ENCODE measurements at places on chromosomes 2 and 18.

- DNase-seq = no peak
Observed at GRCh38 chr2:189338115-189338514, 103.2 kb upstream of the WDR75 start.

- no peak for DNase-seq
Observed at GRCh38 chr18:61924550-61924949, 31.7 kb upstream of the RNF152 start.

GRCh38 chr2:82507657-82508056, 1951.4 kb downstream of the SUCLG1 start:
- DNase-seq = no peak

DNA sequence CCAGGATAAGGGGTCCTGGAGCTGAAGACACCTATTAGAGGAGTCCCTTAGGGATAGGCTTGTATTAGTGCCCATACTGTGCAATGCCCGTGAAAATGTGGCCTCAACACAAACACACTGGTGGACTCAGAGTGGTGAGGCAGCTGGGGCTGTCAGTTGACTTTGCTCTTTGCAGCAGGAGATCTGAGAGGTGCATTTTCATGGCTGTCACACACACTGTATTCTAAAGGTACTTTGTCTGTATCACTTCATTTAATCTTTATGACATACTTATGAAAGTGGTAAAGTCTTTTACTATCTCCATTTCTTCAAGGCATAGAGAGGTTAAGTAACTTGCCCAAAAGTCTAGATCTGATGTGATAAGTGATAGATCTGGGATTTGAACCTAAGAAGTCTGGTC, 55.1 kb upstream of the GCFC2 start:
- DNase-seq = no peak

- DNase-seq = peak; percentile 3
Observed at GRCh38 chr2:150608341-150608740, 120.9 kb upstream of the RND3 start.

DNA sequence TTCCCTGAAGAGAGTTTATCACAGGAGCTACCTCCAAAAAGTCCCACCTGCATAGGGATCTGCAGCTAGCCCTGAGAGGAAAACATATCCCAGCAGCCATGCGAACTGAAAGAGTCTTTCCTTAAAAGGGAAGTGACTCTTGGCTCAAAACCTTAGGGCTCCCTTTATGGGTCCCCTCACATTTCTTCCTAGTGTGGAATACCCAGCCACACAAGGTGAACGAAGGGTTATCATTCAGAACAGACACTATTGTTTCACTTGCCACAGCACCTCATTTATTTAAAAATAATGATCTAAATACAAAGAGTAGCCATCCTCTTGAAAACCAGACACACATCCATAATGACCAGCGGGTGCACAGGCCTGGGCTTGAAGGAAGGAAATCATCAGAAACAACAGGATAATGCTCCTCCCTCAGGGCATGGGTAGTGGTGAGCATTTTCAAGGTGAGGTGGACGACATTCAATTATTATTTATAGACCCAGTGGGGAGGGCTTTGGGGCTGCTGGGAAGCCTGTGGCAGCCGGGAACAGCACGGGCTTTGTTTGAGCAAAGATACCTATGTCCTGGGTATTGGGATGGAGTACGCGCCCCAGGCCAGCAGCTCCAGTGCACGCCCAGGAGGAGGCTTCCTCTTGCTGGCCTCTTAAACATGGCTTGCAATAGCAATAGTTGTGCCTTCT, 119.0 kb upstream of the ITGA6 start:
- DNase-seq = peak; percentile 90

DNA sequence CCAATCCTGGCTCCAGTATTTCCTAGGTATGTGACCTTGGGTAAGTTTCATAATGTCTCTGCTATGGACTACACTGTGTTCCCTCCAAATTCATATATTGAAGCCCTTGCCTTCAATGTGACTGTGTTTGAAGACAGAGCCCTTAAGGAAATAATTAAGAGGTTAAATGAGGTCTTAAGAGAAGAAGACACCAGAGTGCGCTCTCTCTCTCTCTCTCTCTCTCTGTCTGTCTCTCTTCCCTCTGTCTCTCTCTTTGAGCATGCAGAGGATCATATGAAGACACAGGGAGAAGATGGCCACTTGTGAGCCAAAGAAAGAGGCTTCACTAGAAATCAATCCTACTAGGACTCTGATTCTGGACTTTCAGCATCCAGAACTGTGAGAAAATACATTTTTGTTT, 52.2 kb downstream of the NXPH2 start:
- DNase-seq = no peak

GRCh38 chr18:47179520-47179919, 3.4 kb upstream of the IER3IP1 start:
- DNase-seq = peak; percentile 83

GRCh38 chr2:10422732-10423399, 25.3 kb downstream of the ODC1 start:
- no peak for DNase-seq

GRCh38 chr18:77054606-77055428, 77.8 kb downstream of the MBP start:
- DNase-seq = peak; percentile 72

DNA sequence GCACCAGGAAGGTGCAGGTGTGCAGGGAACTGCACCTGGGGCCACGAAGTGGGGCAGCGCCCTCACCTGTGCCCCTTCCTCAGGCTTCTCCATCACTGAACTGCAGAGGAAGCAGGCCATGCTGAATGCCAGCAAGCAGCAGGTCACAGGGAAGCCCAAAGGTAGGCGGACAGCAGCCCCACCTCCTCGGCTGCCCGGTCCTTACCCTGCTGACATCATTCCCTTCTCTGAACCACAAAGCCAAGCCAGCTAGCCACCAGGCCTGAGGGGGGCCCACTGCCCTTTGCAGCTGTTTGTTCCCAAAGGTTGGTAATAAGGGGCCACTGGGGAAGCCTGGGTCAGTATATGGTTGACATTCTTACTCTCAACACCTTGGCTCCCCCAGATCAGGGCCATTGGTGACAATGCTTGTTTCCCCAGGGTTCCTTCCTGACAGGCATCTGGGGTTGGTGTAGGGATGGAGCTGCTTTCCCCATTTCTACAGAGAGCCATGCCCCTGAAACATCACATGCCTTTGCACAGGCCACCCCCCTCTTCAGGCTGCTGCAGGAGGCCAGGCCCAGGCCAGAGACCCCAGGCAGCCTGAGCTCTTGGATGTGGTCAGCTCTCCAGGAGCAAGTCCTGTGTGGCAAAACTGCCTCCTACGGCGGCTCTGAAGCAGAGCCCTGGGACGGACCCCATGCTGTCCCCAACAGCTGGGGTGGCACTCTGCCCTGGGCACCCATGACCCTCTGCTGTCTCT, 47.8 kb downstream of the FAM168B start:
- no peak for DNase-seq

DNA sequence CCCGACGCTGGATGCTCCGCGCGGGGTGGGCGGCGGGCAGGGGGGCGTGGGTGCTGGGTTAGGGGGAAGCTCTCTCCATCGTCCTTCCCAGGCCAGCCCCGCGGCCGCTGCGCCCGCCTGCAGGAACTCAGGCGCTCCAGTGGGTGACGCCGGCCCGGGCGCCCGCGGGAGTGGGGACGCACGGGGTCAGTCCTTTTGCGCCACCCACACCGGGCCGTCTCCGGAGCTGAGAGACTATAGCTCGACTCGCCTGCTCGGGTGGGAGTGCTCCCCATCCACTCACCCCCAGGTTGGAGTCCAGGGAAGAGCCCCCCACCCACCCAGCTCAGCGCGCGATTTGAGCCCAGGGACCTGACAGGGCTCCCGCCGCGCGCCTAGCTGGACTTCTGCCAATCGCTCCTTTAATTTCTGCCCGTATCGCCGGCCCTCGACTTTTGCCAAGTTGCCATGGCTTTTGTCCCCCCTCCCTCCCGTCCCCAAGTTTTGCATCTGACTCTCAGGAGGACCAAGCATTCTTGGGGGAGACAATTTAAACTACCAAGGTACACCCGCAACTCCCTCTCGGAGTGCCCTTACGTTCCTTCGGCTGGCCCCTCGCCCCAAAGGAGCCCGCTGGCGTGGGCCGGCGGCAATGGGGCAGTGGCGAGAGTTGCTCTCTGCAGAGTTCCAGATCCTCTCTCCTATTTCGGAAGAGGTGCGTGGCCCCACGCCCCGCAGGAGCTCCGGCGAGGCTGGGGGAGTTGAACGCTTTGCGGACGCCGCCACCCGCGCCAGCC, 205.8 kb upstream of the SMAD2 start:
- DNase-seq = peak; percentile 80

- no peak for DNase-seq
Observed at GRCh38 chr18:34651586-34652369, 58.3 kb upstream of the DTNA start.

- DNase-seq = peak; percentile 20
Observed at GRCh38 chr2:23380562-23381065, 4.4 kb upstream of the KLHL29 start.

GRCh38 chr2:176165370-176166050, 8.4 kb downstream of the HOXD3 start:
- no peak for DNase-seq

DNA sequence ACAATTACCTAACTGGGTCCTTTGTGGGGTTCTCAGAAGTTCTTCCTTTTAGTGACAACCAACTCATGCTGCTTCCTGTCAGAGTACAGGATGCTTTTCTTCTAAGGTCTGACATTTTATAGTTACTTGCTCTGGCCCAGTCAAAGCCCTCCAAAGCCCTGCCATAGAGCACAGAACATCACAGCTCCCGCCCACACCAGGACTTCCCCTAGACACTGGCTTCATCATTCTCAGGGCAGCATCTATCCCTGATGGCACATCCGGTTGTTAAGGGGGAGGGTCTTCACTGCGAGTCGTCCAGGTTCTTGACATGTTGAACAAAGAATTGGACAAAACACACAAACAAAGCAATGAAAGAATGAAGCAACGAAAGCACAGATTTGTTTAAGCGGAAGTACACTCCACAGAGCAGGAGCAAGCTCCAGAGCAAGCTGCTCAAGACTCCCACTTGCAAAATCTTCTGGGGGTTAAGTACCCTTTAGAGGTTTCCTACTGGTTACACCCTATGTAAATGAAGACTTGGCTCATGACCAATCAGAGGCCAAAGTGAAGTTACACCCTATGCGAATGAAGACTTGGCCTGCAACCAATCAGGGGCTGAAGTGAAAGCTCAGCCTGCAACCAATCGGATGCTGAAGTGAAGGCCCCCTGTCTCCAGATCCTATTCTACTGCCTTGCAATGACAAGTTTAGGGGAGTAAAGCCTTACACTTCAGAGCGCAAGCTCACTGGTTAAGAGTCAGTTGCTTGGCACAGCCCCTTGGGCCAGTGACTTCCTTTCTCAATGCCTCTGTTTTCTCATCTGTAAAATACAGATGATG, 79.0 kb downstream of the HDAC4 start:
- peak; percentile 7 for DNase-seq

DNA sequence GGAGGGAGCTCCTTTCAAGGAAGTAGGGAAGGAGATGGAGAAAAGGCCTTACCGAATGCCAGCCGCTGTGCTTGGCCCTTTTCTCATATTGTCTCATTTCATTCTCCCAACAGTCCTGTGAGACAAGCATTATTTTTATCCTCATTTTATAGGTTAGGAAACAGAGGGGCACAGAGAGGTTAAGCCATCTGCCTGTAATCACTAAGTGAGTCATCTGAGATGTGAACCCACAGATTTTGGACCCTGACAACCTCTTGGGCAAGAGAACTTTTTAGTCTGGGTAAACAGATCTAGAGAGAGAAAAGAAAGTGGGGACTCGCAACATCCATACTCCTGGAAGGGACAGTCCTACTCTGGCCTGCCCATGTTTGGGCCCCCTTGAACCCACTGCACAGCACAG, 91.7 kb upstream of the LCLAT1 start:
- no peak for DNase-seq

DNA sequence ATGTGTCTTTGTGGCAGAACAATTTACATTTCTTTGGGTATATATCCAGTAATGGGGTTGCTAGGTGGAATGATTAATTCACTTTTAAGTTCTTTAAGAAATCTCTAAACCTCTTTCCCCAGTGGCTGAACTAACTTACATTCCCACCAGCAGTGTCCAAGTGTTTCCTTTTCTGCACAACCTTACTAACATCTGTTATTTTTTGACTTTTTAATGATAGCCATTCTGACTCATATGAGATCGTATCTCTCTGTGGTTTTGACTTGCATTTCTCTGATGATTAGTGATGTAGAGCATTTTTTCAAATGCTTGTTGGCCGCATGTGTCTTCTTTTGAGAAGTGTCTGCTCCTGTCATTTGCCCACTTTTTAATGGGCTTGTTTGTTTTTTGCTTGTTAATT, 43.1 kb upstream of the PTH2R start:
- no peak for DNase-seq

- DNase-seq = no peak
Observed at GRCh38 chr2:240739797-240740196, 48.1 kb downstream of the AQP12A start.

DNA sequence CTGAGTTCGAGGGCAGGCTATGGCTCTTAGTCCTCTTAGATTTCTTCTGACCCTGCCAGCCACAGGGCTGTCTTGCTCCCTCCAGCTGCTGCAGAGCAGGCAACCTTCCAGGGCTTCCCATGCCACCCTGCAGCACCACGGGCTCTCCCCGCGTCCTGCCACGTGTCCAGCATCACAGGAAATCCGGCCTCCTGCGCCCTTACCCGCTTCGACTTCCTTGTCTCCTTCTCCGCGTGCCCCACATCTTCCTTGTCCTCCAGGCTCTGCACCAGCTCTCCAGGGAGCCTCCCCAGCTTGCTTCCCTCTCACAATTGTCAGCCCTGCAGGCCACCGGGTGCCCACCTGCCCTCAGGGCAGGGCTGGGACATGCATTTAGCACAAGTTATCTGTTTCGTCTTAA, 253.5 kb downstream of the DCDC2C start:
- DNase-seq = no peak

DNA sequence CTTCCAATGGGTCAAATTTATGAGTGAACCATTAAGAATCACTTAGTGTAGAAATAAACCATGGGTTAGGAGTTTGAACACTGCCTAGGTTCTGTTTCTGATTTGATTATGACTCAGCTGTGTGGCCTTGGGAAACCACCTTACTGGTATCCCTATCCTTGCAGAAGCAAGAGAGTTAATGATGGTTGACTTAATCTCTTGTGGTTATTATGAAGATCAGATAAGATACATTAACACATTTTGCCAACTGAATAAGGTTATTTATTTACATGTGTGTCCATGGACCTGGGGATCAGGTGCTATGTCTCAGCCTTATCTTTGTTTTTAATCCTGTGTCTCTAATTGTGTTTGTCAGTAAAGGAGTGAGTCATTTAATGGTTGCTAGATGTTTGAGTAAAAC, 5.4 kb upstream of the KCNJ13 start:
- DNase-seq = no peak

DNA sequence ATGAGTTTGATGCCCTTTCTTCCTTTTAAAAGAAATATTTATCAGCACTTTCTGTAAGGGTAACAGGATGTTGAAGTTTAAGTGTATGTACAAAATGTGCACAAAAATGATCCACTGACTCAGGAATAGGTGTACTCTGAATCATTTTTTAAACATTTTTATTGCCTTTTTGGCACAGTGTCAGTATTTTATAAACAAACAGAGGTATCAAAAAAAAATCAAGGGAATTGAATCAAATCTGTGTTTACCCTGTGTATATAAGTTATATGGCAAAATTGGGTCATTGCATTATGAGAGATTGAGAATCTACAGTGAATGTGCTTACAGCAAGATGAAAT, 513.9 kb upstream of the NETO1 start:
- DNase-seq = no peak

- DNase-seq = no peak
Observed at GRCh38 chr2:204251158-204251997, 293.9 kb upstream of the PARD3B start.

GRCh38 chr2:95062242-95063085, 37.0 kb downstream of the MAL start:
- peak; percentile 80 for DNase-seq

Data from NCI-H69 (cell line).